Small intestine (tissue), 16 donors: ENCODE measurements at places on chromosomes 13 and 19. TPM values are rescaled to one million over a fixed set of nuclear protein-coding genes. Genes with fewer than 3 reads are reported as not detected.

Gene FAM216B
- 0.27 TPM for polyA plus RNA-seq

- peak; percentile 23 for DNase-seq
Observed at GRCh38 chr13:49220036-49220855, at the start of gene MLNR. Gene MLNR (plus strand): TSS chr13:49220338. CDS start chr13:49220338, 0 bp downstream.

DNA sequence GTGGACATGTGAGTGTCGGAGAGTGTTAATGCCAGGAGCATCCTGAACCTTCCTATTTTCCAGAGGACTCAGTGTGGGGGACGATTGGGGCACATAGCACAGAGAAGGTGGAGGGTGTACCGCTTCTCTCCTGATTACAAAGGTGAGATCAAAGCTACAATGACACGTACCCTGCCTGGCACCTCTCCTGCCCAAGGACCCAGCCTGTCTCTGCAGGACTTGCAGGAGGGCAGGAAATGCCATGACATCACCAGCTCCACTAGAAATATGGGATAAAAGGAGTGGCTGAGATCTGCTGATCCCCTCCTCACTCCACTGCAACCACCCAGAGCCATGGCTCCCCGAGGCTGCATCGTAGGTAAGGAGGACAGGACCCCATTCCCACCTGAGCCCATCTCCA, at the start of gene IGFL1:
Gene IGFL1, plus strand, starts transcription at position 301 of the 400 bp plus-strand sequence. Its CDS starts 33 bp downstream, at position 334.
- no peak for DNase-seq

DNA sequence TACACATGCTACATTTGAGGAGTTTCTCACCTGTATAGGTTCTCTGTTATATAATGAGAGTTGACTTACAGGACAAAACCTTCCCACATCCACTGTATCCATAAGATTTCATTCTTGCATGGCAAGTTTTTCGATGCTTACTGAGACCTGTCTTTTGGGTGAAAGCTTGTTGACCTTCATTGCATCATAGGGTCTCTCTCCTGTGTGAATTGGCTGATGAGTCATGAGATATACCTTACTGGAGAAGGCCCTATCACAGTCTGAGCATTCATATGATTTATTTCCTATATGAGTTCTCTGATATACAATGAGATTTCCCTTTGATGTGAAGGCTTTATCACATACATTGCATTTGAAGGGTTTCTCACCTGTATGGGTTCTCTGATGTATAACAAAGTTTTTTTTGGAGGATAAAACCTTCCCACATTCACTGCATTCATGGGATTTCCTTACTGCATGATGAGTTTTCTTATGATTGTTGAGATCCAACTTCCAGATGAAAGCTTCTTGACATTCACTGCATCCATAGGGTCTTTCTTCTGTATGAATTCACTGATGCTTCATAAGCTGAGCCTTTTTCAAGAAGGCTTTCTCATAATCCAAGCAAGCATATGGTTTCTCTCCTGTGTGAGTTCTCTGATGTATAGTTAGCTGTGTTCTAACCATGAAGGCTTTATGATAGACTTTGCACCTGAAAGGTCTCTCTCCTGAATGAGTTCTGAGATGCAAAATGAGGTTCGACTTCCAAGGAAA, 25.7 kb downstream of the ZNF577 start:
- DNase-seq: no peak

- peak; percentile 26 for DNase-seq
Observed at GRCh38 chr19:39645800-39646411, 9.8 kb upstream of the LGALS16 start.
